ENCODE measurements at places on chromosomes 12 and 14.

DNA sequence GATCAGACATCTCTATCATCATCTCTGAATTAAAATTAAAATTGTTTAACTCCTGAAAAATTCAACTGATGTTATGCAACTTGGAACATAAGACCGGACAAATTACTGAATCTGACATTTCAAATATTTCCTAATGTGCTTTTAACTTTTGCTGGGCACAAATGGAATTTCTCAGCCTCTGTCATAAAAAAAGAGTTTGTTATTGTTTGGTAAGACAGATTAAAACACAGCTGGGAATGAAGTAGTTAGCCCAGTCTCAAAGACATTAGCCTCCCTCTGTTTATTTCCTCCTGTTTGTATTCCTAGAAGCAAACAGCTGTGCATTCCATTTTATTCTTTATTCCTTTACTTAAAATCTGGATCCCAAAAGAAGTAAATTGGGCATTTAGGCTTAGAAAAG lies 29.4 kb downstream of the PLEKHA5 start:
- DNase-seq = no peak

DNA sequence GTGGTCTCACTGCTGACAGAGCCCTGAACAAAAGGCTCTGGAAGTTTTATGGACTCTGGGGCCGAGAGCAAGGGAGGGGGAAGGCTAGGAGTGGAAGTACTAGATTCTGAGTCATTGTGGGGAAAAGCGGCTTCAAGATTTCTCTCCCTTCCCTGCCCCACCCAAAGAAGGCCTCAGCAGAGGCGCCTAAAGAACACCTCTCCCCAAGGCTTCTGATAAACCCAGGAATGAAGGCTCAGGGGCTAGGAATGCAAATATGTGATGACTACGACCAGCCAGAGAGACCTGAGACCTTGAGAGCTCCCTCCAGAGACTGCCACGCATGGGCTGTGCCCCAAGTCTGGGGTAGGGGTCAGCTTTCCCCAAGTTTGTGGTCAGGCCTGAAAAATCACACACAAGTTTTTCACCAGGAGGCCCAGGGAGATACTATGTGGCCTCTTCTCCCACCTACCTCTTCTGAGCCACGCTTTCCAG lies 130.7 kb upstream of the HIF1A start:
- no peak for DNase-seq

DNA sequence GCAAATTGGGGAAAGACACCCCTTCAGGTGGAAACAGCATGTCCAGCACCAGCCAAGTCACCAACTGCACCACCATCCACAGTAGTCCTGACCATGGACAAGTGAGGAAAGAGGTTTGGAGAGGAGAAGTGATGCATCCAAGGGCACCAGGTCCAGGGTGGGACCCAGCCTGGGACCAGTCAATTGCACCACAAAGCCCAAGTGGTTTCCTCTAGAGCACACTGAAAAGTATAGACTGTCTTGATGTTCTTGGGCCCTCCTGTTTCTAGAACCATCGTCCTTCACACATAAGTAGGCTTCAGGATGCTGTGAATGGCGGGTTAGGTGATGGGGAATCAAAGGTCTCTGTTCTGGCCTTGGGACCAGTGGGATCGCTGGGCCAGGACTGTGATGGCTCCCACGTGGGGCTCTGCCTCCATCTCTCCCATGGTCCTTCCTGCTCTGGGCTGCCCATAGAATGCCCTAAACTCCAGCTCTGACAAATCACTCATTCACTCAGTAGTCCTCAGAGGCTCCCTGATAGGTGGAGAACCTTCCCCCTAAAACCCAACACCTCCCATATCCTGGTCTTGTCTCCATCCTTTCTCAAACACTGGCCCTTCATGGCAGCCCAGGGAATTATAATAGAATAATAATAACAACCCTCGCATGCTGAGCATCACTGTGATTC lies 9.2 kb downstream of the KRT79 start:
- no peak for DNase-seq

- no peak for DNase-seq
Measured at GRCh38 chr12:3987571-3987970, 114.4 kb upstream of the PARP11 start.

DNA sequence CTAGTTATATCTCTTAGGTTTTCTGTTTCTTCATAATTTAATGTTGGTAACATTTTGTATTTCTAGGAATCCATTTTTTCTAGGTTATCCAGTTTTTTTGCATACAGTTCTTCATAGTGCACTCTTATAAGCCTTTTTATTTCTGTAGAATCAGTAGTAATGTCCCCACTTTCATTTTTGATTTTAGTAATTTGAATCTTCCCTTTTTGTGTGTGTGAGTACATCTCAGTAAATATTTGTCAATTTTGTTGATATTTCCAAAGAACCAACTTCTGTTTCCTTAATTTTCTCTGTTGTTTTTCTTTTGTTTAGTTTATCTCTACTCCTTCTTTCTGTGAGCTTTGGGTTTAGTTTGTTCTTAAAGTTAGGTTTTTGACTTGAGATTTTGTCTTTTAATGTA lies 507.3 kb upstream of the RGS6 start:
- DNase-seq = no peak

DNA sequence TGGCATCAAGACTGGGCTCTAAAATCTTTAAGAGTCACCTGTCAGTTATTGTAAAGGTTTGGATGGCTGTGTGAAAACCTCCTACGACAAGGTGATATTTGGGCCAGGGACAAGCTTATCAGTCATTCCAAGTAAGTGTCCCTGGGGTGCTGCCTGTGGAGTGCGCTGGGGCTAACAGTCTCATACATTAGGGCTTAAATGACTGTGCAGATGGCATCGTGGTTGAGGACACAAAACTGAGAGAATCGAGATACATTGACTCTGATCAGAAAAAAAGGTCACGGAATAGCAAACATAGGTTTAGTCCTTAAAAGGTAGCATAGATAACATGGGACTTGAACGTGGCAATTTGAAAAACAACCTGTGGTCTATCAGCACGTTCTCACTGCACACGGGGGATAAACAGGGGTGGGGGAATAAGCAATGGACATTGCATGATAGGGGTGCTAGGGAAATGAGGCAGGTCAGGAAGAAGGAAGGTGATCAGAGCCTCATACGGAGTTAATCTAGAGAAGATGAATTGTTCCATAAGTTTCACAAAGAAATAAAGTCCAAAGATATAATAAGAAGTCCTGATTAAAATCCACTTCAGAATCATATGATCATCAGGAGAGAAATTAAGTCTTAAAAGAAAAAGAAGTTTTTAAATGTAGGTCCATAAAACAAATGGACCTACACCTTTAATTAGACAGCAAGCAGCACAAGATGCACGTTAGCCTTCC lies 100.3 kb downstream of the DAD1 start:
- no peak for DNase-seq

DNA sequence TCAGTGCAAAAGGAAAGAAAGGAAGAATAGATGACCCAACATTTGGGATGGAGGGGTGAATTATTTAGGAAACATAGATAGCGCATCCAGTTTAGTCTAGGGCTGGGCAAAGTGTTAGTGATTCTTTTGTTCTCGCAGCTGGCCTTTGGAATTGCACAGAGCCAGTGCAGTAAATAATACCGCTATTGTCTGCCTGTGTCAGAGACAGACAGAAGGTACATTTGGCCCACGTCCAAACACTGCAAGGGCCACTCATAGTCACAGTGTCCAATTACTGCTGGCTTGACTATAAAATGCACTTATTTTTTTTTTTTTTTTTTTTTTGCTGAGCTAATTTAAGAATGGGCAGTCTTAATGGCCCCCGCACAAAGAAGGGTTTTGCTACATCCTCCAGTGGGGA lies 638.6 kb downstream of the BCL11B start:
- peak; percentile 74 for DNase-seq

- no peak for DNase-seq
Measured at GRCh38 chr12:8996682-8997405, 7.5 kb downstream of the KLRG1 start.

GRCh38 chr14:22794551-22794951 lies 20.7 kb downstream of the SLC7A7 start:
- DNase-seq = no peak

- DNase-seq = no peak
Measured at GRCh38 chr12:106086696-106087095, 52.1 kb downstream of the NUAK1 start.

GRCh38 chr12:77339610-77340009 lies 274.2 kb upstream of the E2F7 start:
- DNase-seq = no peak

GRCh38 chr14:93734086-93734822 lies 54.0 kb downstream of the PRIMA1 start:
- DNase-seq = no peak

DNA sequence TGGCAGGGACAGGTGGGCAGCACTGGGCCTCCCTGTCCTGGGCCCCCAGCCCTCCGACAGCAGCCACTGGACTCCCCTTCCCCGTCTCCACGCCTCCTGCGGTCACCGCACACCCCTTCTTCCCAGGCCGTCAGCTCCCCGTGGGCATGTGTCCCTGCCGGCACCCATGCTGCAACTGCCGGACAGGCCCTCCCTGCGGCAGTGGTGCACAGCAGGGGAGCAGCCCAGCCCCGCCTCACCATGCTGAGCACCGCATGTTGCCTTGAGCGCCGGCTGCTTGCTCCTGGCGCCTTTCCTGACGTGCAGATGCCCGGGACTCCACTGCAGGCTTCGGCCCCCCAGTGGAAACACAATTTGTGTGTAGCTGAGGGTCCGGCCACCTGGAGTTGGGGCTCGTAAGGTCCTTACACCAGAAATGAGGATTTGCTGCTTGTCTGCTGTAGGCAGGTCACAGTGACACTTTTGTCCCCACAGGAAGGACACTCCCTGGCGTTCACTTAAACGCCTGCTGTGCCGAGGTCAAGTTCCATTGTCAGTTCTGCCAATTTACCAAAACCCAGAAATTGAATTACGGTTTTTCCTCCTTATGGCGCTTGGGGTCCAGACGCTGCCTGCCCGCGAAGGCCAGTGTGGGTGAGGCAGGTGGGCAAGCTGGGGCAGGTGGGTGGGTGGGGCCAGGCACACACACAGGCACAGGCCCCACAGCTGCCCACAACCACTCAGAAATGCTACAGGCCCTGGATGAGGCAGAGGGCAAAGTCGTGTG lies 28.2 kb upstream of the MMP17 start:
- no peak for DNase-seq

- DNase-seq = no peak
Measured at GRCh38 chr12:6211421-6211869, 11.2 kb downstream of the CD9 start.

- no peak for DNase-seq
Measured at GRCh38 chr12:95202691-95203486, 14.4 kb downstream of the FGD6 start.

- DNase-seq = no peak
Measured at GRCh38 chr14:101879529-101880336, 84.6 kb upstream of the DYNC1H1 start.

GRCh38 chr12:44127966-44128710 lies 292.3 kb downstream of the TMEM117 start:
- DNase-seq = peak; percentile 87

DNA sequence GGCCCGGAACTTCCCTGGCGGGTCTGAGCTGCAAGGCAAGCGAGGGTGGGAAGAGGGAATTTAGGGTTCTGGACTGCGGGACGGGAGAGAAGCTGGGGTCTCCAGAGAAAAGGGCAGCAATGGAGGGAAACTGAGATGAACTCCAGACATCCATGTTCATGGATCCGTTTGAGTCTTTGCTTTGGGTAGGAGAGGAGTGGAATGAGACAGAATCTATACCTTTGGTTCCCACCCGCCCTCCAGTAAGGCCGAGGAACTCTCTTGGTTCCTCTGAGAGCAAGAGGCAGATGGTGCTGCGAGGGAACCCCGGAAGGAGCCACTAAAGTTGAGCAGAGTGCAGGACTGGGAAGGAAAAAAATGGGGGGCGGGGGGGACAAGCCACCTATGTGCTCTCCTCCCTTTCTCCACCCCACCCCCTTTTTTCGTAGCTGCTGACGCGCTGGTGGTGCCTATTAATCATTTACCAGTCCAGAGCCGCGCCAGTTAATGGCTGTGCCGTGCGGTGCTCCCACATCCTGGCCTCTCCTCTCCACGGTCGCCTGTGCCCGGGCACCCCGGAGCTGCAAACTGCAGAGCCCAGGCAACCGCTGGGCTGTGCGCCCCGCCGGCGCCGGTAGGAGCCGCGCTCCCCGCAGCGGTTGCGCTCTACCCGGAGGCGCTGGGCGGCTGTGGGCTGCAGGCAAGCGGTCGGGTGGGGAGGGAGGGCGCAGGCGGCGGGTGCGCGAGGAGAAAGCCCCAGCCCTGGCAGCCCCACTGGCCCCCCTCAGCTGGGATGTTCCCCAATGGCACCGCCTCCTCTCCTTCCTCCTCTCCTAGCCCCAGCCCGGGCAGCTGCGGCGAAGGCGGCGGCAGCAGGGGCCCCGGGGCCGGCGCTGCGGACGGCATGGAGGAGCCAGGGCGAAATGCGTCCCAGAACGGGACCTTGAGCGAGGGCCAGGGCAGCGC lies 1.2 kb downstream of the SSTR1 start:
- DNase-seq = peak; percentile 39

- peak; percentile 85 for DNase-seq
Measured at GRCh38 chr12:122309564-122310121, 43.3 kb upstream of the VPS33A start.

DNA sequence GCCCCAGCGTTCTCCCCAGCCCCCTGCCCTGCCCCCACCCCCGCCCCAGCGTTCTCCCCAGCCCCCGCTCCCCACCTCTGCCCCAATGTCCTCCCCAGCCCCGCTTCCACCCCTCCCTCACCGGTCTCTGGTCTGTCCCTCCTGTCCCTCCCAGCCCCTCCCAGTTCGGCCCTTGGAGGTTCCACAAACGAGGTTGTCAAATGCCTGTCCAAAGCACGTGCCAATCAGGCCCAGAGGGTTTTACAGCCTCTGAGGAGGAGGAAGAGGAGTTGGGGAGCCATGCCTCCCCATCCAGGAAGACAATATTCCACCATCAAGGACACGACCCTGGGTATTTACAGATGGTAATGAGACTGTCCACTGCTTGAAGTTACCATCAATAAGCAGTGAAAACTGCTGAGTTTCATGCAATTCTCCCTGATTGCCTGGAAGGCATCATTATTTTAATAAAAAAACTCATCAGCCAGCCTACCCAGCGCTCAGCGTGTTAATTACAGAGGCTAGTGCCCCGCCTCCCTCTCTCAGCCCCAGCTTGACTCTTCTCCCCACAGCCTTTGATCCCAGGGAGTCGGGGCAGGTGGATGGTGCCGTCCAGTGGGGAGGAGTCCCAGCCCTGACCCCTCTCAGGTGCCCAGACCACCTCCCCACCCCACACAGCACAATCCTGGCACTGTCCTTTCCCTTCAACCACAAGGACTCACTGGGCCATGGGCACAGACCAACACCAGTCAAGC lies 30.6 kb upstream of the C14orf180 start:
- peak; percentile 60 for DNase-seq

GRCh38 chr12:76871082-76871481 lies 7.7 kb downstream of the CSRP2 start:
- no peak for DNase-seq

DNA sequence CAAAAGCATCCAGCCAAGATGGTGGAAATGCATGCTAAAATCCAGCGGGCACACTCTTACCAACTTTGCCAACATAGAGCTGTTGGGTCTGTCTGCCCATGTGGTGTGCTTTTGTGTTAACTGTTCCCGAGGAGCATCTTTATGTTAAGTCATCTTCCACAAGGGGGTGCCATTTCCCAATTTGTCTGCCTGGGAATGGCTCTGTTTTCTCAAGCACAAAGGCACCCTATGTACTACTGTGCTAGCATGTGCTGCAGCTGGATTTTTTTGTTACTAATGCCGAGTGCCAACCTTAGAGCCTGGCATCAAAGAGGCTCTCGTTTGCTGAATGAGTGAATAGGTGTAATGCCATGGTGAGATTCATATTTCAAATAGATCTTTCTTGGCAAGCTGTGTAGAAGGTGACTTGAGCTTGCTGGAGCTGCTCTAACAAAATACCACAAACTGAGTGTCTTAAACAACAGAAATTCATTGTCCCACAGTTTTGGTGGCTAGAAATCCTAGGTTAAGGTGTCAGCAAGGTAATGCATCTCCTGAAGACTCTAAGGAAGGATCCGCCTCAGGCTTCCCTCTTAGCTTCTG lies 74.3 kb downstream of the TRHDE start:
- DNase-seq = peak; percentile 92
